ENCODE measurements at places on chromosomes 3 and 15. TPM values are rescaled to one million over a fixed set of nuclear protein-coding genes. Genes with fewer than 3 reads are reported as not detected.

DNA sequence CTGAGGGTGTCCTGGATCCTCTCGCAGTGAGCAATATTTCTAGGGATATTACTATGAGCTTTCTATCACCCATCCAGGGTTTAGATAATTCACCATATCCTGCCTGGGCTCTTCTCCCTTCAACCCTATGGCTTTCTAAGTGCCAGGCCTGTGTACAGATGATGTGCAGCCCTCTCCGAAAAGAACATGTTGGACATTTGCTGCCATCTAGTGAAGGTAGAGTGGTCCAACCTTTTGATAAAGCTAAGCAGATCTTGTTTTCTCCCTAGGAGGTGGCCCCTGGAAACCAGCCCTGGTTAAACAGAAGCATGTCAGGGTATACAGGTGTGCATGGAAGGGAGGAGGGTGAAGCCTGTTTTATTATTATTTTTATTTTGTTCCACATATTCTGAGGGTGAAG is 27.9 kb upstream of the SCN10A start:
- DNase-seq = no peak

Gene PRR23A
- total RNA-seq = not detected

GRCh38 chr15:85407421-85408269 is 27.2 kb downstream of the AKAP13 start:
- DNase-seq = no peak

Gene APOD
- 79.6 TPM for total RNA-seq

GRCh38 chr3:78545827-78546226 is 1222.0 kb downstream of the ROBO1 start:
- no peak for DNase-seq

Measured in right atrium auricular region (tissue), 2 donors.